ENCODE measurements at places on chromosomes 11 and 22.

- DNase-seq = no peak
Observed at GRCh38 chr11:104124979-104125378, 39.0 kb downstream of the PDGFD start.

- DNase-seq = no peak
Observed at GRCh38 chr22:47198801-47199251, 436.4 kb downstream of the TBC1D22A start.

- no peak for DNase-seq
Observed at GRCh38 chr11:134701564-134702165, 289.6 kb upstream of the B3GAT1 start.

DNA sequence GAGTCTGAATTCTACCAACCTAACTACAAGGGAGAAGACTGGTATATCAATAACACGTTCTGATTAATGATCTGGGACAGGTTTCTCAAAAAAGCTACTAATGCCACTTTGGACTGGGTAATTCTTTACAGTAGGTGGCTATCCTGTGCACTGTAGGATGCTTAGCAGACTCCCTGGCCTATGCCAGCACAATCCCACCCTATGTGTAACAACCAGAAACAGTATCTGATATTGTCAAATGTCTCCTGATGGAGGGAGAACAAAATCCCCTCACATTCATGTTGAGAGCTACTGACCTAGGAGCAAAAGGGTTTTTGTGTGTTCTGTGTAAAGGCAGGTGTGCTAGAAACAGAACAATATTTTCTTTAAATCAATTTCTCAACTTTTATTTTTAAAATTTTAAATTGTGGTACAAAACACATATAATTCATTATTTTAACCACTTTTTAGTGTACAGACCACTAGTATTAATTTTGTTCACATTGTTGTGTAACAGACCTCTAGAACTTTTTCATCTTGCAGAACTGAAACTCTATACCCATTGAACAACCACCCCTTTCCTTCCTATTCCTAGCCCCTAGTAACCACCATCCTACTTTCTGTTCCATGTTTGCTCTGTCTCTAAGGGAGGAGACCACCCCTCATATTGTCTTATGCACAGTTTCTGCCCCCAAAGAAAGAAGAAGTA is 2.1 kb upstream of the MS4A6A start:
- no peak for DNase-seq

- DNase-seq = no peak
Observed at GRCh38 chr11:124538019-124538418, 5.4 kb downstream of the OR8B12 start.

GRCh38 chr11:31254415-31254814 is 115.1 kb downstream of the DCDC1 start:
- DNase-seq = no peak

- DNase-seq = peak; percentile 23
Observed at GRCh38 chr11:7516475-7516874, 2.7 kb downstream of the PPFIBP2 start.

DNA sequence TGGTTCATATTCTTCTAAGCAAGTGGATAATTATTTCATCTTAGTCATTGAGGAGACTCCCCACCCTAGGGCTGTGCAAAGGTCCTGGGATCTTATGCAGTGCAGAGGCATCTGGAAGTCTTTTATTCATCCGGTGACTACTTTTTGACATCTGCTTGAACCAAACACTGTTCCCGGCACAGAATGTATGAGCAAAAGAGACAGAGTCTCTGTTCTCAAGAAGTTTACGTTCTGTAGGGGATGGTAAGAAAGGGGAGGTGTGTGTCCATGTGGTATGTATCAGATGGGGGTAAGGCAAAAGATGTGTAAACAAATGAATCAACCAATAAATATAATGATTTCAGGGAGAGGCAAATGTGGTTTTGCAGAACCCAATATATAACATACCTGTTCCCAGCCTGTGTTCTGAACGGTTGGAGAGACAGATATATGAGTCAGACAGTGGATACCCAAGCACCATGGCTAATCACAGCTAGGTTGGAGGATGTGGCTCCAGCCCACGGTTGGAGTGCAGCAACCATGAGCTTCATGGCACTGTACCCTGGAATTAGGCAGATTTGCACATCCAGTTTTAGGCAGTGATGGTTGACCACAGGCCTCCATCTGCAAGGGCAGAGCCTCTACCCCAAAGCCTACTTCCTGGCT is 75.1 kb upstream of the CADM1 start:
- DNase-seq = no peak

- no peak for DNase-seq
Observed at GRCh38 chr11:45264839-45265515, 21.2 kb downstream of the SYT13 start.

GRCh38 chr22:23248583-23248982 is 68.3 kb downstream of the BCR start:
- no peak for DNase-seq

GRCh38 chr11:44246726-44247125 is 63.2 kb downstream of the ALX4 start:
- no peak for DNase-seq

DNA sequence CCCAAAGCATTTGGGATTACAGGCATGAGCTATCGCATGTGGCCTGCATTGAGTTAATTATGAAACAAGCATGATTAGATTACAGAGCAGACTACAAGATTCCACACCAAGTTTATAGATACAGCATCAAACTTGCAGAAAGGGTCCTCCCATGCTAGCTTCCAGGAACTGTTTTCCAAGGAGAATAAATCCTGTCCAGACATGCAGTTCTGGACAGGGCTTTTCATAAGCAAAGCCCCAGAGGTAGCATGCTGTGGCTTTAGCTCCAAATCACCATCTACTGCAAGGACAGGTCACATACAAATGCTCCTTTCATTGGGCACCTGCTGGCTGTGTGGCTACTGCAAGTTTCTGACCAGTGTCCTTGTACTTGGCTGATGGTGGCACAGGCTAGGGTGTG is 57.1 kb downstream of the HIRA start:
- no peak for DNase-seq

DNA sequence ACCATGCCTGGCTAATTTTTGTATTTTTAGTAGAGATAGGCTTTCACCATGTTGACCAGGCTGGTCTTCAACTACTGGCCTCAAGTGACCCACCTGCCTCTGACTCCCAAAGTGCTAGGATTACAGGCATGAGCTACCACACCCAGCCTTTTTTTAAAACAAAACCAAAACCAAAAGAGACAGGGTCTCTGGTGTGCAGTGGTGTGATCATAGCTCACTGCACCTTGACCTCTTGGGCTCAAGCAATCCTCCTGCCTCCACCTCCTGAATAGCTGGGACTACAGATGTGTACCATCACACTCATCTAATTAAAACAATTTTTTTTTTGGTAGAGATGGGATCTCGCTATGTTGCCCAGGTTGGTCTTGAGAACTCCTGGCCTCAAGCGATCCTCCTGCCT is 77.7 kb downstream of the PTPRJ start:
- no peak for DNase-seq

- no peak for DNase-seq
Observed at GRCh38 chr11:6497069-6497839, at the start of gene DNHD1. Gene DNHD1 (plus strand): TSS chr11:6497280. CDS start chr11:6498216, 936 bp downstream.

GRCh38 chr11:123546515-123546914 is 107.9 kb downstream of the SCN3B start:
- DNase-seq = no peak

DNA sequence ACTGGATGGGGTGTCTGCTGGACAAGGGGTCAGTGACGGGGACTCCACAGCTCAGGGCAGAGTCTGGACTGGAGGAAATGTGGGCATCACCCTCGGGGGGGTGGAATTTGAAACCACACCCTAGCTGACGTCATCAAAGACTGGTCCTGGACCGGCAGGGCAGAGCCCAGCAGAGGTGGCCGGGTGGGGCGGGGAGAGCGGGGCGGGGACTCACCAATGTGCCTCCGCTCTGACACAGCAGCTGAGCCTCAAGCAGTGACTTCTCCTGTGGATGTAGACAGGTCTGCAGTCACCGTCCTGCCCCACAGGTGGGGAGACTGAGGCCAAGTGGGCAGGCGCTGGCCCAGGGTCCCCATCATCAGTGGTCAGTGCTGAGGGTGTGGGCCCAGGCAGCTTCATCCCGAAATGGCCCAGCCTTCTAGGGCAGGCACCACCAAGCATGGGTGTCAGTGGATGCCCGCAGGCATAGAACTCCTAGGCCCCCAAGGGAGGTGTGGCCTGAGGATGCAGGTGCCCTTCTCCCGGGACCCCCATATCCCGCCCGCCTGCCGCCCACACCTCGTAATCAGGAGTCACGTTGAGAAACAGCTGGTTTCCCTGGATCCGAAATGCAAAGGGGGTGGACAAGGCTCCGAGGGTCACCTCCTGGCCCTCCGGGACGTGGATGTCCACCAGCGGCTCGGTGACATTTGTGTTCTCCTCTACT is 603 bp downstream of the CDHR5 start:
- no peak for DNase-seq

All from T-cell (primary cell).